ENCODE measurements at places on chromosomes 1 and 21.

GRCh38 chr1:76336931-76337371, 262.4 kb downstream of the ST6GALNAC3 start:
- peak; percentile 34 for DNase-seq

- no peak for DNase-seq
These were observed 203.0 kb downstream of the TOMM20 start for GRCh38 chr1:234925440-234926263.

- DNase-seq = peak; percentile 78
These were observed 13.2 kb downstream of the AGRN start for GRCh38 chr1:1033009-1033587.

- no peak for DNase-seq
These were observed 45.4 kb upstream of the IGSF21 start for GRCh38 chr1:18062185-18062584.

GRCh38 chr1:17559615-17560419, 20.3 kb downstream of the ARHGEF10L start:
- no peak for DNase-seq

DNA sequence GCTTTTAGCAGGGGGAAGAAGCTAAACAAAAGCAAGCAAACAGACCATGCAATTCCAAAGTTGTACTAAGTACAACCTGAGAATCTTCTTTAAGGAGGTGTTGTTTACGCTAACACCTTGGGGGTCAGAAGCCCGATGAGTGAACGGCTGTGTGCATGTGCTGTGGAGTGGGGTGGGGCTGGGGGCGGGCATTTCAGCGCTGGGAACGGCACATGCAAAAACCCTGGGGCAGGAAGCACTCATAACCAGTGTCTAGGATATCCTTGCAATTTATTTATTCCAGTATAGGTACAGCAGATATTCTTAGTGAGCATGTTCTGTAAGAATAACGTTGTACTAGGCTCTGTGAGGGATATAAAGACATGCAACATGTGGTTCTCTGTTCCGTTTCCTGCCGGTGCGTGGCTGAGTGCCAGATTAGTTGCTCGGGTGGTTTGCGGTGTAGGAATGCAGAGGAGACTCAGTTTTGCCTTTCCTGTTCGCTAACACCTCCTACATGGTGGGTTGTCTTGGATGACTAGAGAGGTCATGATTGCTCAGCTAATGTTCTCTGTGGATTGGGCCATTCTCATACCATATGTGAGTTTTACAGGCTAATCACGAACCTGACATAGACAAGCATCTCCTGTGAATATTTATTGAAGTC, 3.7 kb downstream of the FASLG start:
- no peak for DNase-seq

GRCh38 chr1:10031461-10031860, 1.3 kb upstream of the UBE4B start:
- no peak for DNase-seq

DNA sequence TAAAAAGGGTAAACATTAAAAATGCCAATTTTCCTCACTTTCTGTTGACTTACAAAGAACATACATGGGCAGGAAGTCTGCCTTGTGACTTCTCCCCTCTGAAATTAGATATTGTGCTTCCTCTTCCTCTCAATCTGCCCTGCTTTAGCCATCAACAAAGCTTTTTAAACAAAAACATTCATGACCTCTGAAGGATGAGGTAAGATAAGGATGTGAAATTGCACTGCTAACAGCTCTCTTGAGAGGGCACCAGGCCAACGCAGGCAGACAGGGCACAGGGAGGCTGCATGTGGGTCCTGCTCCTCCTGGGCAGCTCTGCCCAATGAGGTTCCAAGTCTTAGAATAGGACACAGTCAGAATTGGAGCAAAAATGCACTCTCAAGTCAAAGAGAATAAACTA, 62.1 kb downstream of the DEGS1 start:
- peak; percentile 33 for DNase-seq

DNA sequence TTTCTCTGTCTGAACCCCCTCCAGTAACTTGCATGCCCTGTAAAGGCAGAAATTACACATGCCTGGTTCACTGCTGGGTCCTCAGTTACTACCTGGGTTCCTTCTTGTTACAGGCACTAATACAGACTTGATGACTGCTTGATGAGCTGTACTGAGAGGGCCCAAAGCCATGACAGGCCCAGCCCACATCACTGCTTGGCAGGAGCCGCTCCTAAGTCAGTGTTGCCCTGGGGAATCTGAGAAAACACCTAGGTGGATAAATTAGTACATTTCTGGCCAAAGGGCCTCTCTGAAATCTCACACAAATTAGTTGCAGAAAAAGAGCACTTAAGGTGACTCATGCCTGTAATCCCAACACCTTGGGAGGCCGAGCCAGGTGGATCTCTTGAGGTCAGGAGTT, 37.8 kb upstream of the IRF2BP2 start:
- DNase-seq = no peak

- DNase-seq = no peak
These were observed 362.0 kb downstream of the ADGRL2 start for GRCh38 chr1:82162486-82163420.

- DNase-seq = no peak
These were observed 98.4 kb upstream of the USP25 start for GRCh38 chr21:15631342-15631741.

DNA sequence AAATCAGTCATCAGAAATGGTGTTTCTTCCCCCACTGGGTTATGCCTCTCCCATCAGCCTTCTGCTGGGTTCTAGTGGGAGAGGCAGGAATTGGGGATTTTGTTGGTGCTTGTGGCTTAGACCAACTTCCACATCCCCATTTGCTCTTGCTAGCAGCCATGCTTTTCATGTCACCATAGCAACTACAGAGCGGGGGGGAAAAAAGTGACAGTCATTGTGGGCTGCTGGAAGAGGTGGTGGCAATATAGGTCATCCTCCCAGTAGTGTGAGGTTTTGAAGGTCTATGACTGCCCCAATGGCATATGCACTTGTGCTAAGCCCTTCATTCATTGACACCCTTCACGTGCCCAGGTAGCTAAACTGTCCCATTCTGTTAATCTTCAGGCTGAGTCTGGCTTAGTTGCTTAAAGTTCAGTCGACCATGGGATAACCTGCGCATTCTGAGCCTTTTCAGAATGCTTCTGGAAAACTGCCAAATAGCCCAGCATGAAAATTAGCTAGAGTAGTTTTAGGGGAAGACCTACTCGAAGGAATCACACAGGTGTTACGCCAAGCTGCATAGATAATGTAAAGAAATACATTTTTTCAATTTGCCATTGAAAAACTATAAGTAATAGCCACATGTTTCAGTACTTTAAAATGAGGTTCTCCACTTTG, 53.7 kb upstream of the ZNF326 start:
- DNase-seq = no peak

DNA sequence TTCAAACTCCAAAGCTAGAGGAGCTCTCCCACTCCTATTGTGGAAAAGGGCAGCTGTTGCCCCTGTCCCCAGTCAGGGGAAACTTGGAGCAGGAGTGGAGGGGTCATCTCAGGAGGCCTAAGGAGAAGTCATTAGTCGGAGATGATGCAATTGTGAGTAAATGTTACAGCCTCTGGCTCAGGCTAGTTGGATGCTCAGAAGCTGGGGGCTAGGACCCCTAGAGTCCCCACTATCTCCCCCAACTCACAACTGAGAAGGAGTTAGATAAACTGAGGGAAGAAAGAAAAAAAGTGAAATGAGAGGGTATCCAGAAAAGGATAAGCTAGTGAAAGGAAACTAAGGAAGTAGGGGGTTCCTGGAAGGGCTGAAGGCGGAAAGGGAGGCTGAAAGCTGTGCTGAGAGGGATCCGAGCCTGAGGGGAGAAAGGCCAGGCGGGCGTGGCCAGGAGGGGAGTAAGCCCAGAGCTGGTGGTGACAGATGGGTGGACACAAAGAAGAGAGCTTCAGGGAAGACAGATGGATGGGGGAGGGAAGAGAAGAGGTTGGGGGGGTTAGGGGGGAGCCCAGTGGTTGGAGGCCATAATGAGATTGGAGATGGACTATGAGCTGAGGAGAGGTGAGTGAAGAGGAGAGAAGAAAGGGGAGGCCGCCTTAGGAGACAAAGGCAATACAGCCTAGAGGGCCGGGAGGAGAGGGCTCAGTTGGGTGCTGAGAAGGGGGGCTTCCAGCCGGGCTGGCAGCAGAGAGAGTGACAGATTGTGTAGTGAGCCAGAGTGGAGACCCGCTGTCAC, 4.5 kb upstream of the NHLH1 start:
- DNase-seq = no peak

- no peak for DNase-seq
These were observed 61.2 kb downstream of the OLFML3 start for GRCh38 chr1:114040273-114041015.

DNA sequence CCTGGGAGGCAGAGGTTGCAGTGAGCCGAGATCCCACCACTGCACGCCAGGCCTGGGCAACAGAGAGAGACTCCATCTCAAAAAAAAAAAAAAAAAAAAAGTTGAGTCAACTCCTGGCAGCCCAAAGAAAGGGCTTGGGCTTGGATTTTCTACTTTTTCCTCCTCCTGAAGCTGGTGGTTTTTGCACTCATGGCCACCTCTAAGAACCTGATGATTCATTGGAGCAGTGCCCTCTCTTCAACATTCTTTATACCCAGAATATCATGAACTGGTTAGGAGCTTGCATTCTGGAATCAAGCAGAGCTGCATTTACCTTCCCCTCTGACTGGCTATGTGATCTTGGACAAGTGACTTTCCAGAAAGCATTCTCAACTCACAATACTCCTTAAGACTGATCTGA, 3.5 kb upstream of the ACTA1 start:
- DNase-seq = no peak

- no peak for DNase-seq
These were observed 5.9 kb downstream of the IQGAP3 start for GRCh38 chr1:156566436-156566835.

DNA sequence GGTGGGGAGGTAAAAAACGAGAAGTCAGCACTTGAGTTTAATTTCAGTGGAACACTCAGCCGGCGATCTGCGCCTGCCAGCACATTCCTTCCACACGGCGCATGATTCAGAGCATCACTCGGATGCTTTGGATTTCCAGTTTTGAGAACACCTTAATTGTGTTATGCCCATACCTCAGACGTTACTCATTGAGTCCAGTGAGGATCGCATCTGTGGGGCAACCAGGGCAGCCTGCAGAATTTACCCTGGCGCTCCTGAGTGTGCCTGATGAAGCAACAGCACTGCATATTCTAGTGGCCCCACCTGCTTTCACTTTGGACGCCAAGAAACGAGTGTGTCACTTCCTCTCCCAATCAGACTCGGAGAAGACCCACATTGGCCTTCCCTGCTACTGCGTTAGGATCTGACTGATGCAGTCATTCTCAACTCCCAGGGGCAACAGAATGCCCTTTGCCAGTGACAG, 19.9 kb downstream of the FAM89A start:
- no peak for DNase-seq

DNA sequence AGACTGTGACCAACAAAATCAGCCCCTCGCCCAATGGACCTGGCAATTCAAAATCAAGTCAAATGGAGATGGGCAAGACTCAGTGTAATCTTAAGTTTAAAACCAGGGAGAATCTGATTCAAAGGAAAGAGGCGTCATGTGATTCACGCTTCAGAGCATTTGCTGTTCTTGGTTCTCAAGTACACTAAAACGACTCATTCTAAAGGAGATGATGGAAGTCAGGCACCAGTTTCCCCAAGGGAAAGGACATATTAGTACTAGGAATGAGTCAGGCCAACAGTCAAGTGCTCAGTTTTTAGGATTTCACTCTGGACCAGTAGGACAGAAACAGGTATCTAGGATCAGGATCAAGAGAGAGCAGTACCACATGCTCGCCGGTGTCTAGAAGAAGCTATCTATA, 429.6 kb downstream of the PLPP3 start:
- no peak for DNase-seq
